ENCODE measurements at places on chromosomes 2 and 18. TPM values are rescaled to one million over a fixed set of nuclear protein-coding genes. Genes with fewer than 3 reads are reported as not detected.

The ERFE gene
- total RNA-seq, result 1.1 TPM

The CKAP2L gene
- total RNA-seq, result 27.2 TPM

The EMILIN1 gene
- 0.94 TPM for total RNA-seq

GRCh38 chr2:216113572-216113971 lies 4.4 kb downstream of the XRCC5 start:
- peak overlapping the region; percentile 82 for H3K27ac ChIP-seq
- no peak for DNase-seq
- peaks cover 86% of the 10 kb centered on the region for H3K36me3 ChIP-seq

DNA sequence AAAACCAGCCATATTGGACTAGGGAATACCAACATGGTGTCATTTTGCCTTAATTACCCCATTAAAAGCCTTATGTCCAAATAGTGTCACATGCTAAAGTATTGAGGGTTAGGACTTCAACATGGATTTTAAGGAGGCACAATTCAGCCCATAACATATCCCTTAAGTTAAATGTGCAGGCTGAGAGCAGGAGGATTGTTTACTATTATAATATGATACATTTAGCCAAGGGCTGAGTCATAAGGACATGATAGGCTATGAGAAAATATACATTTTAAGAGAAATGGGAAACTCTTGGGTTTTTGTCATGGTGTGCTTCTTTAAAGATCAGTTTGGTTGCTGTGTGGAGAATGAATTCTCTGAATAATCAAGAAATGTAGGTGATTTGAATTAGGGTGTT lies 136.8 kb downstream of the RDH14 start:
- no peaks in the 10 kb centered on the region for H3K36me3 ChIP-seq
- no peak overlapping the region for H3K4me3 ChIP-seq
- H3K27ac ChIP-seq, result no peak overlapping the region
- no peak for DNase-seq
- peaks cover 2% of the 10 kb centered on the region for H3K27me3 ChIP-seq

DNA sequence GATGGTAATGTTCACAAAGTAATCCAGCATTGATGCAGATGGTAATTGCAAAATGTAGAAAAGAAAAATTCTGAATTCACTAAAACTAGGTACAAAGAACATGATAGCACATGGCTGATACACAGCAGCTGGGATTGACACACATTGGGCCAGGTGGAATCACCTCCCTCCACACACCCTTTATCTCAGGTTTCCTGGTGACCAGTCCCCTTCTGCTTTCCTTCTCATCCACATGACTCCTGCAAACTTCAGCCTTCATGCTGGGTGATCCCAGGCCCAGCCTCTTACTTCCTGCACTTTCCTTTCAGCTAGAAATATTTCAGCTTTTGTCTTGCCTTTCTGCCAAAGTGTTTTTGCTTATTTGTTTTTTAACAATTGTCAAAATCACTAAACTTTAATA lies 246.9 kb downstream of the LNPK start:
- no peaks in the 10 kb centered on the region for H3K27me3 ChIP-seq
- H3K27ac ChIP-seq, result no peak overlapping the region
- no peak for DNase-seq
- no peak overlapping the region for H3K4me3 ChIP-seq
- no peaks in the 10 kb centered on the region for H3K4me1 ChIP-seq

GRCh38 chr2:230209422-230210051 lies 10.2 kb downstream of the SP110 start:
- H3K27ac ChIP-seq, result no peak overlapping the region
- DNase-seq, result no peak
- peaks cover 26% of the 10 kb centered on the region for H3K36me3 ChIP-seq
- H3K4me1 ChIP-seq, result peaks cover 30% of the 10 kb centered on the region

Measured in activated T-helper 2 cell treated with anti-CD3 and anti-CD28 coated beads, Interferon-gamma antibody, Interleukin-2, Interleukin-4, amounts not matched to agents 10 μg/mL and 5 μg/mL and 100 μg/mL, durations not matched to agents 14 hours and 24 hours and 36 hours (primary cell).